Pons (tissue), 1 donor: ENCODE measurements at places on chromosomes 13 and 19.

GRCh38 chr13:62014299-62014698 lies 598.6 kb upstream of the PCDH20 start:
- DNase-seq: peak; percentile 63

DNA sequence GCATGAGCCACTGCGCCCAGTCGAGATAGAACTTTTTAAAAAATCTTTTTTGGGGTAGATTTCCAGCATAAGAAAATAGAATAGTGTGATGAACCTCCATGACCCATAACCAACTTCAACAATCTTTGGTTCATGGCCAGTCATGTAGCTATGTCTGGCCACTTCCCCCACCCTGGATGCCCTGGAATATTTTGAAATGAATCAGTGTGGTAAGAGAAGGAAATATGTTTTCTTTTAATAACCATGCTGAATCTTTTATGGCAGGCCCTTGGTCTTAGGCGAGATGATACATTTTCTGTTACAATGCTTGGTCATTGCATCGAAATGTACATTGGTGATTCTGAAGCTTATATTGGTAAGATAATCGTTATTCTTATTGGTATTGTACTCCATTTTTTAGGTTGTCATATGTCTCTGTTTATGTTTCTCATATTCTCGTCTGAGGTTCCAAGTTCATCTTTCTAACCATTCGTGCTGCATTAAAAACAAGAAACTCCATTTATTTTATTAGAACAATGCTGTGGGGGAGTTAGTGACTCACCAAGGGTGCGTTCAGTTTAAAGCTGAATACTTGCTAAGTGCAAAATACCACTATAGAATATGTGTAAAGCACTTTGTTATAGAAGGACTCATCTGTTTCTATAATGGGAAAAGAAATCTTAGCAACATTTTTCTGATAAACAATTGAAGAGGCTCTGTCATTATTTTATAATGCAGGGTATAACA lies 16.4 kb upstream of the UPF3A start:
- no peak for DNase-seq

GRCh38 chr13:93561576-93562225 lies 335.1 kb downstream of the GPC6 start:
- DNase-seq: no peak

DNA sequence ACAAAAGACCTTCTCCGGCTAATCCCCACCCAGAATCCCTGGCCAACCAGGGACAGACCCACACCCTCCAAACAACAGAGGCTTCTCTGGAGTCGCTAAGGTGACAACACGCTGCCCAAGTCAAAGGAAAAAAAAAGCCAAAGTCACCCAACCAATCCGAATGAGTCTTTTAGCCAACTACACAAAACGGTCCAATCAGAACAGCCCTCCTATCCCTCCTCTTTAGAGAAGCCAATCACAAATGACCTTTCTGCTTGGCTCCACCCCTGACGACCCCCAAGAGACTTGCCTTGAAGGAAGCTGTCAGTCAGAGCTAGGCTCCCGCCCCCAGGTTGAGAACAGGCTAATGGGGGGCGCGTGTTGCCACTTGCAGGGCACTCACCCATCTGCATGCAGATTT lies 6.6 kb upstream of the FBXW9 start:
- no peak for DNase-seq

DNA sequence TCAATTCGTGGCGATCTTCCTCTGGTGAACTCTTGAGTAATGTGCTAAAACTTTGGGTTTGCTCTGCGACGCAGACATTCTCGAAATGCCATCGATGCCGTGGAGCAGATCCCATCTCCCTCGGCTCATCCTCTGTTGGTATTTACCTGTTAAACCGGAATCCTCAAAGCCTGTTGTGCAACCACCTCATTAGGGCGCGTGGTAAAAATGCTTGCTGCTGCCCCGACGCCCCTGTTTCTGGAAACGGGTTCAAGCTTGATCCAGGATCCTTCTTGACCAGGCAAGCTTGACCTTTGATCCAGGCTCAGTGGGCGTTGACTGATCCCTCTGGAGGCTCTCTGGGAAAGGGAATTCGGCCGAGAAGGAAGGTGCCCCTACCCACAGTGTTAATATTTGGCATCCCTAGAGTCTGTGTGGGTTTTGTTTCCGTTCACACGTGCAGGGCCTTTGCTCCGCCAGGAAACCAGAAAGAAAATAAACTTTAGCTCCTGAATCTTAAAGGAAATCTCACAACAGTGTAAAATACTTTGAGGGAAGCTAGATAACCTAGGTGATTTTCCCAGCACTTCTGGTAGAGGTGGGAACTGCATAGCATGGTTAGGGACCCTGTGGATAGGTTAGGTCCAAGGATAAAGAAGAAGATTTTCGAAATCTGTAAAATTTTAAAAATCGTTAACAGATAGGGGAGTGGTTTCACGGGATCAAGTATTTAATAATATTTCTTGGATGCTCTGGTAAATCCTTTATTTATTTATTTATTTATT lies 1.1 kb downstream of the LSM14A start:
- DNase-seq: peak; percentile 29

- DNase-seq: no peak
Observed at GRCh38 chr19:14459703-14460102, 15.5 kb downstream of the PTGER1 start.

DNA sequence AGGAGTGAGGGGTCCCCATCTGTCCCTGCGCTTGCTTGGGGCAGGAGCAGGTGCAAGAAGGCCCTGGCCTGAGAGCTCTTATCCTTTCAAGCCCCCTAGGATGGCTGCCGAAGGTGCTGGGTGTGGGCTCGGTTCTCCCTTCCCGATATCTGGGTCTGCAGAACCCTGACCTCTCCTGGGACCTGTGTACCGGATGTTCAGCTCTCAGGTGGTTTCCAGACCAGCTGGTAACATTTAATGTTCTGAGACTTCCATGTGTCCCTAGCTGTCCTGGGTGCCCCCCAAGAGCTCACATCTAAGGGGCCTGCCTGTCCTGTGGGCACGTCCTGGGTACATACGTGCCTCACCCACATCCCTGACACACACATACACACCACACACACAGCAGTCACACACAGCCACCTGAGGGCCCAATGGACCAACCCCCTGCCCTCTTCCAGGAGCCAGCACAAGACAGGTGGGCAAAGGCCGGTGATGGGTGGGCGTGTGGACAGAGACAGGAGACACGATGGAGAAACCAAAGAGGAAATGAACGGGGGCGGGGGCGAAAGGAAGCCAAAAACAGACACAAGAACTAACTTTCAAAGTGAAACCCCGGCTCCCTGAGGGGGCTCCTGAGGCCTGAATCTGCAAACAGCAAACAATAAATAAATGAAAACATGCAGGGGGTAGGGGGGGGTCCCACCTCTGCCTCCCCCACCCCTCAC lies 124.3 kb downstream of the PTPRS start:
- no peak for DNase-seq

DNA sequence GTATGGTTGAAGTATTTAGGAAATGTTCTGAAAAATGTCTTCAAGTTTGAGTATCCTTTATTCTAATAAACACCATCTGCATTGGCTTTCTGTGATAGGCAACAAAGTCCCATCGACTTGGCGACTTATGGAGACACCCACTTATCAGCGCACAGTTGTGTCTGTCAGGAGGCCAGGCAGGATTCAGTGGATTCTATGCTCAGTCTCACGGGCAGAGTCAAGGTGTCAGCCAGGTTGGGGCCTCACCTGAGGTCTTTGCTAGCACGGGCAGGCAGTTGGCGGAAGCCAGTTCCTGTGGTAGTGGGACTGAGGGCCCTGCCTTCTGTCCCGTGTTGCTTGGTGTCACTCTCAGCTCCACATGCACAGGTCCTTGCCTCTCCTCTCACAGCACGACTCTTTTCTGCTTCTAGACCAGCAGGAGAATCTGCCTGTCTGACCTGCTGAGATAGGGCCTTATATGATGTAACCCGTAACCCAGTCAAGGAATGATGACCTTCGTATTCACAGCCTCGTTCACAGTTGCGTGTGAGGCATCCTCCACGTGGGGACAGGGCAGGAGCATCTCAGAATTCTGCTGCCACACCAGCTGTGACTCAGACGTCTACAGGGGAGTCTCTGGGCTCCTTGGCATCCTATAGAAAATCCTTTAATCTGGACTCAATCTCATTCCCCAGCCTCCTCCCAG lies 10.0 kb downstream of the CUL4A start:
- DNase-seq: no peak

DNA sequence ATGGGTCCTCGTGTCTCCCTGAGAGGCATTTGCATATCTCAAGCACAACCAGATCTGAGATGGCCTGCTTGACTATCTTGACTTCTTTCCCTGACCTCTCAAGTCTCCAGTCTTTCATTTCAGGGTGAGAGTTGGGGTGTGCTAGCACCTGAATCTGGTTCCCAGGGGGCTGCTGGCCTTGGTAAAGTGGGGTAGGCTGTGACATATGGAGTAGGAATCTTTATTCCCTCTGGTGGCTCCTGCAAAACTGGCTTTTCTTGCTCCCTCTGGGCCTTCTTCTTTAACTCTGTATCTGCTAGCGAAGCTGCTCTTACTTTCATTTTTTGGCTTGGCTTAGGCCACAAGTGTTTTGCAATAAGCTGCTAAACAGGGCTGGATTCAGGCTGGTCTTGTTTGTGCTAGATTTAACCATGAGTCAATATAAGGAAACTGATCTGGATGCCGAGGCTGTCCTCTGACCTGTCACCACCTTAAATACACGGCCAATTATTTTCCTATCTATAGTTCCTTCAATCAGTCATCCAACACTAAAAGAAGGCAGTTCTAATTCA lies 42.3 kb downstream of the ZNF493 start:
- no peak for DNase-seq

DNA sequence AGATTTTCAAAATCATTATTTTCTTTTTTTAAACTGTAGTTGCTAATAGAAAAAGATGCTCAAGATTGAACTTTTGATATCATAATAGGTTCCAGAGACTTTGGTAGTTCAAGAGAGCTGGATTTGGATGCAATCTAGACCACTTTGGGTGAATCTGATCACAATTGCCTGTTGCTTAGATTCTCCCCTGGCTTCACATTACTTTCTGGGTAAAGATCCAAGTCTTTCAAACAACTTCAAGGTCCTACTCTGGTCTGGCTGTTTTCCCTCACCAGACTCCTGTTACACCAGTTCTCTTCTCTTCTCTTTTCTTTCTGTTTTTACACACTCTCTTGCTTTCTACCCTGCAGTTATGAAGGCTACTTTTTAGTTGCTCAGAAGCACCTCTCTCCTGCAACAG lies 7.4 kb upstream of the SPRY2 start:
- DNase-seq: no peak

- no peak for DNase-seq
Observed at GRCh38 chr13:44336934-44337333, 36.7 kb upstream of the SERP2 start.

DNA sequence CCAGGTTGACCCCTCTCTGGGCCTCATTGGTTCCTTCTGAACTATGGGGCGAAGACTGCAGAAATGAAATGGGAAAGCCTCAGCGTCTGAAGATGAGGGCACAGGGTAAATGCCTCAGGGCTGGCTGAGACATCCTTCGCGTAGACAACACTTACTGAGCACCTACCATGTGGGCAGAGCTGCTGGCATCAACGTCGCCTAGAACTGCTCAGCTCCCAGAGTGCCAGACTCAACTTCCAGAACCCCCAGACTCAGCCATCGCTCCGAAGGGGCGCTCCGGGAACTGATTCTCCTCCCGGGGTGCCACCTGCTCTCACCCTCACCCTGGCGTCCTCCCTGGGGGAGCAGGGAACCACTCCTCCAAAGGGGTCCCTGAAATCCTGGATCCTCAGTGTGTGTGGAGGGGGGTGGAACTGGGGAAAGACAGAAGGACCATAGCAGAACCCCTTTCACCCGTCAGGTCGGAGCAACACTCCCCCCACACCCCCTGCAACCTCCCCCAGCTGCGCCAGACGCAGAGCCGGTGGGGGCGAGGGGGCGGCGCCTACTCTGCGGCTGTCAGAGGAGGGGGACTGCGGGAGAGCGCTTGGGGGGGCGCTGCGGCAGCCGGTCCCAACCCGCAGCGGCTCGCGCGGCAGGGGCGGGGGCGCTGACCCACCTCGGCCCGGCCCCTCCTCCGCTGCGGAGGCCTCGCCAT lies 8.2 kb upstream of the NFIC start:
- DNase-seq: no peak

- DNase-seq: no peak
Observed at GRCh38 chr13:44574466-44574855, 1.7 kb downstream of the TSC22D1 start.

DNA sequence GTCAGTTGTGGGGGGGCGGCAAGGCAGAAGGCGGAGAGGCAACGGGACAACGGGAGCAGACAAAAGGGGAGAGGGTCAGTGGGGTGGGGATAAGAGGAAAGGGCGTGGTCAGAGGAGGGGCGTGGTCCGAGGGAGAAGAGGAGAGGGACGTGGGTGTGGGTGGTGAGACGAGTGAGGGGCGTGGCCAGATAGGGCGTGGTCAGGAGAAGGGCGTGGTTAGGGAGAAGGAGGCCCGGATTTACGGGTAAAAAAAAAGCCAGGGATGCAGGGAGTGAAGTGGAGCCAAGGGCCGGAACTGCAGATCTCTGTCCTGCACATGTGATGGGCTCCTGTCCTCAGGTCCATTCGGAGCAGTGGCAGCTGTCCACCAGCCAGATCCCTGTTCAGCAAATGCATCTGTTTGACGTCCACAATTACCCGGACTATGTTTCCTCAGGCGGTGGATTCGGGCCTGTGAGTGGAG lies 21.5 kb downstream of the CPT1C start:
- DNase-seq: no peak

GRCh38 chr19:12886969-12887747 lies at the start of gene KLF1:
Gene KLF1, minus strand, starts transcription at chr19:12887201. Its CDS starts 61 bp downstream, at chr19:12887140.
- no peak for DNase-seq

GRCh38 chr13:42064259-42064658 lies 15.8 kb downstream of the DGKH start:
- DNase-seq: no peak

DNA sequence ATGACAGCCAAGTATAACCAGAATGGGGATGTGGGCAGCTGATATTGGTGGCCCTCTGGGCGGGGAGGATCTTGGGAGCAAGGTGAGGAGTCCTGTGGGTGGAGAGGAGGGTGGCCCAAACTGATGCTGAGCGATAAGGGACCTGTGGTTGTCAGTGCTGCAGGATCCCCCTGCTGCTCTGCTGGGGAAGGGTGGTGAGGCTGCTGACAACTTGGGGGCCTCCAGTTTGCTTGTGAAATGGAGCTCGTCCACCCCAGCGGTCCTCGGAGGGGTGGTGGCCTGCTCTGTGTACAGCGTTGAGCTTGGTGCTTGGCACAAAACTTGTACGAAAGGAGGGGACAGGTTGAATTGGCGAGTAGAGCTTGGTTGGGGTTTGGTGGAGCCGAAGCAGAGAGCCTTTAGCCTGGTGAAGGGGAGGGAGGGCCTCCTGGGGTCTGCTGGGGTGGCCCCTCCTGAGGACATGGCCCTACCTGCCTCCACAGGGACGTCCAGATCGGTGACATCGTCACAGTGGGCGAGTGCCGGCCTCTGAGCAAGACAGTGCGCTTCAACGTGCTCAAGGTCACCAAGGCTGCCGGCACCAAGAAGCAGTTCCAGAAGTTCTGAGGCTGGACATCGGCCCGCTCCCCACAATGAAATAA lies 2.9 kb downstream of the RPS11 start:
- DNase-seq: no peak

- DNase-seq: no peak
Observed at GRCh38 chr13:22893204-22893603, 287.6 kb upstream of the SGCG start.

DNA sequence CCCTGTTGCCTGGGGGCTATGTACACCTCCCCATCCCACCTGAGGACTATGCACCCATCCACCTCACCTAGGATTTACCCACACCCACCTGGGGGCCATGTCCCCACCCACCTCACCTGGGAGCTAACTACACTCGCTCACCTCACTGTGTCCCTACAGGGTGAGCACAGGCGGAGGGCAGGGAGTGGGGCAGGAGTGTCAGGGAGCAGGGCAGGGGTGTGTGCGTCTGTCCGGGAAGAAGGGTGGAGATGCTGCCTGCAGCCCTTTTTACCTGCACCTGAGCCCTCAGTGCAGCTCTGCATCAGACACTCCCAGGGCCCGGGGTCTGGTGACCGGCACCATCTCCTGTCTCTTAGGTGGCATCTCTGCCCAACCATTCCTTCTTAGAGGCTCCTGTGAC lies 10.6 kb upstream of the CPAMD8 start:
- DNase-seq: no peak
